ENCODE measurements at places on chromosomes 4 and X.

GRCh38 chr4:3179126-3179706, 69.7 kb upstream of the MSANTD1 start:
- no peak for DNase-seq

- no peak for DNase-seq
Observed at GRCh38 chr4:34534916-34535315, 1709.4 kb downstream of the ARAP2 start.

DNA sequence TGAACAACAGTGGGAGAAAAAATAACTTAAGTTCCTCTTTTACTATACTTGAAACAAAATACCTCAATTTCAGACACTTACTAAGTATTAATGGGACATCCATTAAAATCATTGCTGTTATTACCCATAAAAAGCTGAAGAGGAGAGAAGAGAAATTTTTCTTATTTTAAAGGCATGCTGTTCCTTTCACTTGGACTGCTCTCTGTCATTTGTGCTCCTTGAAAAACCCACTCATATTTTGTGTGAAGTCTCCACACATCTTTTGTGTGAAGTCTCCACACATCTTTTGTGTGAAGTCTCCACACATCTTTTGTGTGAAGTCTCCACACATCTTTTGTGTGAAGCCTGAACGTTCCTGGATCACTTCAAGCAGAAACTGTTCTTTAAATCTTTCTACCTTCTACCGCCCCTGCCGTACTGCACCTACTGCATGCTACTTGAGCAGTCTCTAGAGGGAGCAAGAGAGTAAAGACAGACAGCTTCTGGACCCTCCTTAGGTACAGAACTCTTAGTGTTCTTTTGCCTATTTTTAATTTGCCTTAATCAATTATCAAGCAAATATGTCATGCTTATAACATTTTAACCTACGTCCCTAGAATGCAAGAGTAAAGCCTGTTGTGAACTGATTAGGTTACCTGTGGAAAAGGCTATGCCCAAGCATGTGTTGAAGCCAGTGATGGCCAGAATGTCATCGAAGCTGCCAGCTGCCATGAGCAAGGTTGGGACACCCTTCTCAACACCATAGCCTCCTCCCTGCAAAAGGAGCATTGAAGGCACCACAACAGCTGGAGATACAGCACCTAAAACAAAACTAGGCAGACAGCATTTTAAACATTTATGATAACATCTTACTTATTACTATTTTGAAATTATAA, 27.1 kb upstream of the SLC9B1 start:
- peak; percentile 53 for DNase-seq

DNA sequence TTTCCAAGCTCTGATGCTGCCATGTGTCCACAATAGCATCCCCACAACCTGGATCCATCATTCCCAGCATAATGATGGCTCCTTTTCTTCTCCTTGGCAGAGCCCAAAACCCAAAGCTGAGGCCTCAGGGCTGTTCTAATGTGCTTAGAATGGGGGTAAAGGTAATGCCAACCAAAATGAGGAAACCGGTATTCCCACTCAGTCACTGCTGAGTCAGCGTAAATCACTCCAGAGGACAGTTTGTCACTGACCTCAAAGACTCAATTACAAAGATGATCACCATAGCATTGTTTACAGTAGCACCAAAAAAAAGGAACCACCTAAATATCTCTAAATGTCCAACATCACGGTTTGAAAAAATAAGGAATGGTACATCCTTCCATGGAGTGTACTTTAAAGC, 41.2 kb downstream of the OTOP1 start:
- DNase-seq, result no peak

- DNase-seq, result no peak
Observed at GRCh38 chr4:1092026-1092982, 21.1 kb downstream of the RNF212 start.

DNA sequence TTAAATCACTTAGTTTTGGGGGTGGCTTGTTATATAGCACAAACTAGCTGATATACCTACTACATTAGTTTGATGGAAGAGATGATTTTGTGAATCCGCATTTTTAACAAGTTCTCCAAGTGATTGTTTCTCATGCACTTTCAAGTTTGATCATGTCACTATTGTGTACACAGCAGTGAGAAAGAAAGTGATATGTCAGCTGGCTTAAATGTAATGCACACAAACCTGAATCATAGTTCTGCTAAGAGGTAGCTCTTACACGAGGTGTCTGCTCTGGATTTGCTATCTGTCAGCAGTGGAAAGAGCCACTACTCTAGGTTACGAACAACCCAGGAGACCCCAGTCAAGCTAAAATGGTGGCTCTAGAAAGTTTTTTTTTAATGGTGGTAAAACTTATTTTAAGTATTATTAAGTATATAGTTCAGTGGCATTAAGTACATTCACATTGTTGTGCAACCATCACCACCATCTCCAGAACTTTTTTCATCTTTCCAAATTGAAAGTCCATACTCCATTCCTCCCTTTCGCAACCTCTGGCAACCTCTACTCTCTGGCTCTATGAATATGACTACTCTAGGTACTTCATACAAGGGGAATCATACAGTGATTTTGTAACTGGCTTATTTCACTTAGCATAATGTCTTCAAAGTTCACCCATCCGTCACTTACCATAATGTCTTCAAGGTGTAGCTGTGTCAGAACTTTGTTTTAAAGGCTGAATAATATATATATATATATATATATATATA, 147.3 kb downstream of the HS6ST2 start:
- DNase-seq, result no peak

DNA sequence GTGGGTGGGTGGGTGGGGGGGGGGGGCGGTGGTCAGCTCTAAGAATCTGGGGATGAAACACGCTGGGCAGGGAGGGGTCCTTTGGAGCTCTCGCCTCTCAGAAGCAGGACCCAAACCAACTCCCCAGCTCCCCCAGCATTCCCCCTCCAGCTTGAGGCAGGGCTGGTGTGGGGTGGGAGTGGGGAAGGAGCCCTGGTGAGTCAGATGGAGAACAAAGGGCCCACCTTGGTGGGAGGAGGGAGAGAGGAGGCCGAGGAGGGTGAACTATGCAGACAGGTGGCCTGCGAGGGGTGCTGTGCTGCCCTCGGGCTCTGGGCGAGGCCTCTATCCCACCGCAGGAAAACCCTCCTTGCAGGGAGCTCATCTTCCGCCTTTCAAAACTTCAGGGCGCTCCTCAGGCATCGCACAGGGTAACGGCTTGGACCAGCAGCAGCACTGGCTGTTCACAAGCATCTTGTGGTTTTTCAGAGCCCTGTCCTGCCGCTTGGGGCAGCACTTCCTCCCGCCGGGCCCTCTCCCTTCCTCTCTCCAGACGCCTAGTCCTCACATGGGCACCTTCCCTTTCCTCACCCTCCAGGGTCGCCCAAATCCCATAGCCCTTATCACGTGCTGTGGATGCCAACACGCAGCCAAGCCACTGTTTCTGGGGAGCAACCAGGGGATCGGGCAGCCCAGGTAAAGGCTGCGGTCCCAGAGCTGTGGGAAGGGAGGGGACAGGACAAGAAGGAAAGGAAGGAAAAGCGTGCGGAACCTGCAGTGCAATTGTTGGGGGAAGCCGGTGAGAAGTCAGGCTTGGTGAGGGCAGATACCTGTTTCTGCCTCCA, 34.0 kb upstream of the GRPEL1 start:
- DNase-seq, result peak; percentile 70

- DNase-seq, result peak; percentile 58
Observed at GRCh38 chr4:85603437-85604336, 128.7 kb downstream of the ARHGAP24 start.

GRCh38 chr4:77349796-77350195, 192.8 kb downstream of the CCNG2 start:
- DNase-seq, result peak; percentile 52

DNA sequence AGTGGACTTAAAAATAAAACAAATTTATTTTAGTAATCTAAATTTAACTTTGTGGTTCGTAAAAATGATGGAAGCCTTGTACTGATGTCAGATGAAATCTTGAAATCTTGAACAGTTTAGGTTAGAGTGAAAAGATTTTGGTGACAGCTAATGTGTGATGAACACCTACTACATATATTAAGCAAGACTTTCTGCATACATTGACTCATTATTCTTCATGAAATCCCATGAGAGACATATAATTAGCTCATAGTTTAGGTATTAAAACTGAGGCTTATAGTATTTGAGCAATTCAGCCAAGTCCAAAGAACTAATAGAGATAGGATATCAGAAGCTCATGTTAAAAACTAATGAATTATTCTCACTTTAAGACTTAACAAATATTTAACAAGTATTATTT, 66.9 kb upstream of the PCDH7 start:
- no peak for DNase-seq

- no peak for DNase-seq
Observed at GRCh38 chr4:73608689-73609594, 11.3 kb downstream of the RASSF6 start.

DNA sequence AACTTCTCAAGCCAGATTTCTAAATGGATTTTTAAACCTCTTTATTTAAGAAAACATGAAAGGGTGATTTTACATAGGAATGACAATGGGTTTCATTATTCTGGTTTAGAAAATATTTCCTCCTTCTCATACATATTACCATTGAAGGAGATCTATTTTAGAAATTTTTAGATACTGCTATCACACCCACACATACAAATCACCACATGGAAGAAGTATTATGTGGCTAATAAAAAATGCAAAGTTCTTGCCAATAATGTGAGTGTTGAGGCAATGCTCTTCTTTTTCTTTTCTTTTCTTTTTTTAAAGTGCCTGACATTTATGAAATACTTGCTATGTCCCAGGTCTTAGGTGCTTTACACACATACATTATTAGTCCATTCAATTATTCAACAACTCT, 6.8 kb downstream of the STAP1 start:
- peak; percentile 11 for DNase-seq

DNA sequence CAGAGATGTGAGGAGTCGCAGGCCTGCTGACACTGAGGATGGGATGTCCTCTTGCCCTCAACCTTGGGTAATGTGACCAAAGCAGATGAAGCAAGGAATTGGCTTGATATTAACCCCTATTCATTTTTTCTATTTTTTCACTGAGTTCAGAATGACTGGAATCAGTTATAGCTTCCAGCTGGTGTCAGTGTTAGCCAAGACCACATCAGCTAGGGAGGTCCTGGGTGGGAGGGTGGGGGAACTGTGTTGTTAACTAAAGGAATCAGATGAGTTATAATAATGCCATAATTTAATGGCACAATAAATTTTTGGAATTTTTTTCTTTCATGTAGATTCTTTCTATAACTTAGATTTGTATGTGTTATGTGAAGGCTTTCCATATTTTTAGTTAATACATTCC, 91.9 kb downstream of the EGF start:
- no peak for DNase-seq

DNA sequence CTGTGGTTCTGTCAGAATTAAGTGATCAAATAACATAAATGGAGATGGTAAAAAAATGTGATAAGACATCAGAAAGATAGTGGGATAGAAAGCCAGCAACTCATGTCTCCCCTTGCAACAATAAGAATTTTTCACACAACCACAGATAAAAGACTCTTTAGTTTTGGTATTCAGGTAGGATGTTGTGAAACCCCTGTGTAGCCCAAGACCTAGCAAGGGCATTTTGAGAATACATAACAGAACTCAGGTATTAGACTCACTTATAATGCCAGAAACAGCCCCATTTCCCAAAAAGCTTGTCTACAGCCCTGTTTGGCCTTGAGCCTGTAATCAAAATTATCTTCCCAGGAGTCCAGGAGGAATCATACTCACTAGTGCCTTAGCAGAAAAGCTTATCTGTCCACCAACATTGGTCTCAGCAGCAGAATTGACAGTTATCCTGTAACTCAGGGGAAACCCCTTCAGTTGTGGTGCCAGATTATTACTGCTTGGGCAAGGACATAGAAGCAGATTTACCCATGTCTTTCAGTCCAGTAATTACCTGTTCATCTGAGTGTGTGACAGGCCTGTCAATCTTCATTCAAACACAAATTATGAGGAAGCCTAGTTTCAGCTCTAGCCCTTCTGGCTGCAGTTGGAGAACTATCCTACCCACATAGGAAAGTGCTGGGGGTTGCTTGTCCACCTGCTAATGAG, 41.0 kb upstream of the UGT2B17 start:
- DNase-seq, result no peak

GRCh38 chr4:96524311-96524875, 684.5 kb downstream of the PDHA2 start:
- DNase-seq, result no peak

- DNase-seq, result peak; percentile 55
Observed at GRCh38 chrX:153882086-153882498, 3.9 kb downstream of the L1CAM start.

GRCh38 chr4:87738483-87738882, 60.9 kb upstream of the IBSP start:
- DNase-seq, result peak; percentile 11
